Stimulated activated CD4-positive, alpha-beta T cell treated with anti-CD3 and anti-CD28 coated beads, Interleukin-2, amount 100 ng/mL, for 24 hours (primary cell): ENCODE measurements at places on chromosomes 11 and 22.

DNA sequence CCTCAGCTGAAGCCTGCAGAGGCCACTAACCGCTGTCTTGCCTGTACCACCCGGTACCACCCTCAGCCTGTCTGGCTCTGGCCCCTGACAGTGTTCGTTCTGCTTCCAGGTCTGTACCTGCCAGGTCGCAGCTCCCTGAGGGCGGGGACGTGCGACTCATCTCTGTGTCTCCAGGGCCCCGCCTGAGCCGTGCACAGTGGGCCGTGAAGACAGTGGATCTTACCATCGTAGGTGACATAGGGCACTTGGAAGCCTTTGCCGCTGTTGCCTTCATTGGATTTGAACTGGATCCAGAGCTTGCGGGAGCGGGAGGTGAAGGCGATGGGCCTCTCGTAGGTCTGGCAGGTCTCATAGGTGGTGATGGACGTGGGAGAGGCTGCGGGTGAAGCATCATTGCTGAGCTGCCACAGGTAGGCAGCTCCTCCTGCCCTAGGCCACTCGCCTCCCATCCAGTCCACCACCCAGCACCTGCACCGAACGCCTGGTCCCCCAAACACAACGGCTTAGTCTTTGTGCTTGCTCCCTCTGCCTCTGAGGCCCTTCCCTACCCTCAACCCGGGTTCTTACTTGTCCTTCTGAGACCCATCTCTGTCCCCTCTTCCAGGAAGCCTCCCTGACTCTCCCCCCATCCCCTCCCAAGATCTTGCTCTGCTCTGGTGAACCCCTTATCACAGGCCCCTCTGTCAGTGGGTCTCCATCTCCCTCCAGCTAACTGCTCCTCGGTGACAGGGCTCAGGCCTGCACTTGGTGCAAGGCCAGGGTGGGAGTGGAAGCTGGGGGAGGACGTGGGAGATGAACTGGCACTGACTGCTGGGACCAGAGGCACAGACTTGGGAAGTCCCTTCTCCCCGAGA, 21.1 kb upstream of the TTLL12 start:
- no peak for DNase-seq

DNA sequence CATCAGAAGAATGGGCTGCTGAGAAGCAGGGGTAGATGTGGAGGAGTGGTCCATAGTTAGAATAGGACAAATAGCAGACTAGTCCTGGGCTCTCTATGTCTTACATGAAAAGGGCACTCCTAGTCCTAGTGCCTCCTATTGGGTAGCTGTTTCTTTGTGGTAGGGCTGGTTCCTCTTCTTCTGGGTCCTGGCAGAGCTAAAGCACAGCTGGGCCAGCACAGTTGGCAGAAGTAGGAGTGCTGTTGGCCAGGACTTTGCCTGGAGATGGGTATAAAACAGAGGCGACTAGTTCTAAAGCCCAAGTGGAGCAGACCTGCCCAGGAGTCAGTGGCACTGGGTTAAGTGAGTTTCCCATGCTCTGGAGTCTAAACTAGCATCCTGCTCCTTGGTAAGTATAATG, 55.2 kb downstream of the PPFIBP2 start:
- no peak for DNase-seq

GRCh38 chr11:129950101-129951091, 52.2 kb downstream of the PRDM10 start:
- DNase-seq = no peak

- no peak for DNase-seq
Observed at GRCh38 chr22:32861330-32861729, 59.8 kb downstream of the TIMP3 start.

DNA sequence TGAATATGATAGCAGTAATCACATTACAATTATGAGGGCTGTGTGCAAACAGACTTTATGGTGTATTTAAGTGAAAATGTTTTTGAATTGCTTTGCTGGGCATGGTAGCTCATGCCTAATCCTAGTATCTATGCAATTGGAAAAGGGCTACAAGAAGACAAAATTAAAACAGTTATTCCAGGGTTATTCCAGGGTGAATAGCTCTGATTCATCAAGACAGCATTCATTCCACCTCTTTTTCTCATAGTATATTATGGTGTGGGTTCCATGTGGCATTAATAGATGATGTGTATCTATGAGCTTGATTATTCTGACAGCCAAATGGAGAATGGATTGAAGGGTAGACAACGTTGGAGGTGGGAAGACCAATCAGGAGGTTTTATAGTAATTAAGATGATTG, 12.1 kb upstream of the SIDT2 start:
- DNase-seq = no peak

GRCh38 chr11:7490535-7490934, 5.2 kb downstream of the OLFML1 start:
- no peak for DNase-seq

- DNase-seq = no peak
Observed at GRCh38 chr11:35671396-35672127, 9.0 kb downstream of the TRIM44 start.

- no peak for DNase-seq
Observed at GRCh38 chr22:34861787-34862186, 204.2 kb upstream of the ISX start.

- no peak for DNase-seq
Observed at GRCh38 chr11:101444851-101445250, 139.0 kb downstream of the TRPC6 start.

DNA sequence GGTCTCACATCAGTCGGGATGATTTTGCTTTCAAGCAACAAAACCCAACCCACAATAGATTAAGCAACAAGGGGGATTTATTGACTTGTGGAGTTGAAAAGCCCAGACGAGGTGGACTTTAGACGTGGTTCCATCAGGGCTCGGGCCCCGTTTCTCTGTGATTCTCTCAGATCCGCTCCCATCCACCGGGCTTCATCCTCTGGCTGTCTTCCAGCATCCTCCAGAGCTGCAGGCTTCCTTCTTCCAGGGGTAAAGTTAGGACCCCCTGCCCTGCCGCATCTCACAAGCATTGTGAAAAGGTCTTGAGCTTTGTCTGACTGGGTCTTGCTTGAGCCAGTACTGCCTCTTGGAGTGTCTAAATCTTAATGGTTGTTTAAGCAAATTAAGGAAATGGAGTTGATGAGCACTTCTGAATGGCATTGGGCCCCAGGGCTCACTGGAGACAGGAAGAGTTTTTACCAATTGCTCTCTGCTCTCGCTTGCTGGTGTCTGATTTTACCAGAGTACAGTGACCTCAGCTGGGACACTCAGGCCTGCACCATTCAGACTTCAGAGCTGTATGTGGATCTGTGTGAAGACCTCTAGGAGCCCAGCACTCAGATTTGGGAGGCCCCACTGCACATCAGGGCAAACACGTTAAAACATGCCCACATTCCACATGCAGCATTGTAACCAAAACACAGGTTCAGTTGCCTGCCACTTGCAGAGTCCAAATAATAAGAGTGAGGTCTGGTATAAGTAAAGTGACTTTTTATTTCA, 13.5 kb upstream of the FTH1 start:
- DNase-seq = no peak

GRCh38 chr11:130122141-130122575, 37.4 kb upstream of the ST14 start:
- peak; percentile 46 for DNase-seq
